ENCODE measurements at places on chromosomes 11 and 22. TPM values are rescaled to one million over a fixed set of nuclear protein-coding genes. Genes with fewer than 3 reads are reported as not detected.

OR5B21 gene
- not detected for total RNA-seq

VSIG2 gene
- 0.07 TPM for total RNA-seq

CARD18 gene
- not detected for total RNA-seq

MS4A15 gene
- not detected for total RNA-seq

TRIM48 gene
- total RNA-seq: not detected

SLC22A8 gene
- not detected for total RNA-seq

CATSPERZ gene
- 0.15 TPM for total RNA-seq

LSP1 gene
- total RNA-seq: 0.20 TPM

OSM gene
- not detected for total RNA-seq

ADM2 gene
- total RNA-seq: 0.87 TPM

CRYBB3 gene
- total RNA-seq: not detected

IL10RA gene
- total RNA-seq: not detected

RANBP1 gene
- total RNA-seq: 521 TPM

METTL15 gene
- 6.2 TPM for total RNA-seq

HEPHL1 gene
- total RNA-seq: not detected

UPK3A gene
- total RNA-seq: not detected

CXCR5 gene
- not detected for total RNA-seq

OR8G5 gene
- total RNA-seq: not detected

SYCE3 gene
- total RNA-seq: not detected

FAM76B gene
- total RNA-seq: 13.4 TPM

CLMP gene
- total RNA-seq: not detected

PUS3 gene
- total RNA-seq: 9.3 TPM

TRIM49C gene
- total RNA-seq: not detected

OR51E1 gene
- total RNA-seq: not detected

CFAP300 gene
- not detected for total RNA-seq

CCDC73 gene
- not detected for total RNA-seq

MPZL2 gene
- total RNA-seq: 135 TPM

SLC29A2 gene
- total RNA-seq: 0.13 TPM

HBG2 gene
- not detected for total RNA-seq

SPECC1L gene
- total RNA-seq: 26.0 TPM

KLHDC7B gene
- total RNA-seq: not detected

STARD10 gene
- 28.8 TPM for total RNA-seq

P2RX3 gene
- not detected for total RNA-seq

FDXACB1 gene
- total RNA-seq: 2.5 TPM

GAB2 gene
- total RNA-seq: 15.9 TPM

GAL gene
- total RNA-seq: 6.8 TPM

FOLR2 gene
- total RNA-seq: not detected

ALX4 gene
- total RNA-seq: not detected

Data from mammary microvascular endothelial cell (primary cell).